ENCODE measurements at places on chromosomes 3 and 15. TPM values are rescaled to one million over a fixed set of nuclear protein-coding genes. Genes with fewer than 3 reads are reported as not detected.
A peak's percentile ranks its signal among the peaks of the same experiment; 100 is the strongest.

GRCh38 chr3:3102751-3103150 lies 7.4 kb downstream of the IL5RA start:
- DNase-seq = no peak

Gene CELSR3
- 8.6 TPM for total RNA-seq

- DNase-seq = no peak
Observed at GRCh38 chr15:95319242-95319641, 1011.3 kb upstream of the NR2F2 start.

DNA sequence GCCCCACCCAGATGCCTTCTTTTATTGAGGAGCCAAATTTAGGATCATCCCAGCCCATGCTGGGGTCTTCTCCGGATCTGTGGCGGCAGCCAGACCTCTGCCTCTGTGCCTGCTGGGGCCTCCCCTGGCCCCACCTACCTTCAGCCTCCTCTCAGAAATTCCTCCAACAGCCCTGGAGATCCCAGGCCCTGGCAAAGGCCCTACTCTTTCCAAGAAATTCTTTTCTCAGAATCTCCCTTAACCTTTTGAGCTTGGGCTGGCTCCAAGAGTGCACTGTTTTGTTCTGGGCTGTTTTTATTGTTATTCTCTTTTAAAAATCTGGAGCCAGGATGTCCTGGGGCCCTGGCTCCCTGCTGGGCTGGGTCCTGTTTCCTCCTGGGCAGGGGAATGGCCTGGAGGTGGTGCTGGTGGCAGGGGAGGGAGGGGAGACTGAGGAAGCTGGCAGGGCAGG lies 57.8 kb downstream of the GRIP2 start:
- no peak for DNase-seq

Gene FANCD2OS
- total RNA-seq = not detected

Gene SCAMP5
- 23.1 TPM for total RNA-seq

Gene KLF15
- 0.29 TPM for total RNA-seq

- DNase-seq = no peak
Observed at GRCh38 chr3:46923559-46924350, 46.2 kb downstream of the PTH1R start.

- peak; percentile 85 for DNase-seq
Observed at GRCh38 chr3:112448939-112449338, 50.3 kb downstream of the BTLA start.

- peak; percentile 78 for DNase-seq
Observed at GRCh38 chr15:22980189-22981050, at the start of gene CYFIP1. Gene CYFIP1, minus strand, starts transcription at chr15:22980368. Its CDS starts 33,083 bp downstream, at chr15:22947285.

Gene MORC1
- total RNA-seq = not detected

GRCh38 chr3:31250116-31250777 lies 282.5 kb upstream of the STT3B start:
- DNase-seq = peak; percentile 6

GRCh38 chr15:38041576-38041975 lies 107.1 kb downstream of the TMCO5A start:
- peak; percentile 62 for DNase-seq

Gene CNTN4
- total RNA-seq = not detected

Gene GP9
- total RNA-seq = not detected

Gene IL20RB
- total RNA-seq = 22.0 TPM

DNA sequence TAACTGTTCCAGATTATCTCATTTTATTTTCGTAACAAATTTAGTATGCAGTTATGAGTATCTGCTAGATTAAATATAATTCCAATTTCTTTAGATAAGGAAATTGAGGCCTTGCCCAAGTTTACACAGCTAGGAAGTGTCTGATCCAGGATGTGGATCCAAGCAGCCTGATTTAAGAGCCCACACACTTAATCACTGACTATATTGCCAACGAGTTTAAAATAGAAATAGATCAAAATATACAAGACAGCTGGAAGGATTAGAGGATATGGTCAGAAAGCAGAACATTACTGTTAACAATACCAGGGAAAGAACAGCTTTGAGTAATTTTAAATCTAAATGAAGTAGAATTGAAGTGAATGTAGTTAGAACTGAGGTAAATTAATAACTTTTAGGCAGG lies 215.2 kb downstream of the C3orf38 start:
- DNase-seq = no peak

- DNase-seq = peak; percentile 7
Observed at GRCh38 chr3:66762916-66763693, 235.0 kb upstream of the KBTBD8 start.

DNA sequence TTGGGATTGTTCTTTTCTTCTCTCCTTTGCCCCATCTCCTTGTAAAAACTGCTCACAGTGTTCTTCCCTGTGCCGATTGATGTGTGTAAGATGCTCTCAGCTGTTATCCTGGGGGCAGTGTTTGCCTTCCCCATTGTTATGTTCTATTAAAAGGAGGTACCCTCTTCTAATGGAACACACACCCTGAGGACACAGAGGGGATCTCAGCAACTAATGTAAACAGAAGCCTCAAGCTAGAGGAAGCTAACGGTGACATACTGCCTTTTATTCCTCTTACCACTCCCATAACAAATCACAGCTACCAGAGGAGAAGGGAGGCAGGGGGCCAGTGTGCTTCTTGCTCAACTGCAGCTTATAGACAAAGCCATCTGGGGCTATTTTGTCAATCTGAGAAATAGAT lies 2.2 kb downstream of the TAGLN3 start:
- no peak for DNase-seq

Gene FGF12
- total RNA-seq = 1.8 TPM

DNA sequence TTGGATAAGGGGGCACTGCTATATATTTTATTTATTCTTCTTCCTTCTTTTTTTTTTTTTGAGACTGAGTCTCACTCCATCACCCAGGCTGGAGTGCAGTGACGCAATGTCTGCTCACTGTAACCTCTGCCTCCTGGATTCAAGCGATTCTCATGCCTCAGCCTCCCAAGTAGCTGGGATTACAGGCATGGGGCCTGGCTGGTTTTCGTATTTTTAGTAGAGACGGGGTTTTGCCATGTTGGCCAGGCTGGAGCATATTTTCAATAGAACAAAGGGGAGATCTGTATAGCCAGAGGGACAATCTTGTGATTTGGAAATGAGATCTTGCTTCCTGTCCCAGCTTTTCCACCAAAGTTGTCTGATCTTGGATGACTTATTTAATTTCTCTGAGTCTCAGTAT lies 133.1 kb upstream of the ABHD17C start:
- no peak for DNase-seq

Gene C2CD4A
- total RNA-seq = not detected

Gene BOC
- 20.2 TPM for total RNA-seq

GRCh38 chr3:55147856-55148720 lies 220.2 kb upstream of the LRTM1 start:
- no peak for DNase-seq

Gene TMEM108
- total RNA-seq = 5.9 TPM

- DNase-seq = no peak
Observed at GRCh38 chr3:73683706-73684105, 59.0 kb upstream of the PDZRN3 start.

GRCh38 chr3:12986521-12986920 lies 86.7 kb downstream of the IQSEC1 start:
- no peak for DNase-seq

Gene PLSCR2
- not detected for total RNA-seq

Gene IQCH
- 1.9 TPM for total RNA-seq

DNA sequence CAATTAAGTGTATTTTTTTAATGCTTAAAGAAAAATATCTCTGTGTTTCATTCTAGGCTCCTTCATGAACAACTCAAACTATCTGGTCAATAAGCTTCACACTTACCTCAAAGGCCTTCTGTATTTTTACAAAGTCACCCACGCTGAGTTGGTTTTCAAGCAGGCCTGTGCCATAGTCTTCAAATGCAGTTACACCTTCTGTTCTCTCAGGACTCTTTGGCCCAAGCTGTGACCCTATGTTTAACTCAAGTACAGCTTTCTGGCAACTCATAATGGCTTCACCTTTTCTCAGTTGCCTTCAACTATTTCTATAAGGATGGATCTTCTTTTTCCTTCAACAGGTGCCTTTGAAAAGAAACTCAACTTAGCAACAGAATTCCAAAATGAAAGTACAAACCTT lies 587 bp downstream of the WDR49 start:
- DNase-seq = no peak

DNA sequence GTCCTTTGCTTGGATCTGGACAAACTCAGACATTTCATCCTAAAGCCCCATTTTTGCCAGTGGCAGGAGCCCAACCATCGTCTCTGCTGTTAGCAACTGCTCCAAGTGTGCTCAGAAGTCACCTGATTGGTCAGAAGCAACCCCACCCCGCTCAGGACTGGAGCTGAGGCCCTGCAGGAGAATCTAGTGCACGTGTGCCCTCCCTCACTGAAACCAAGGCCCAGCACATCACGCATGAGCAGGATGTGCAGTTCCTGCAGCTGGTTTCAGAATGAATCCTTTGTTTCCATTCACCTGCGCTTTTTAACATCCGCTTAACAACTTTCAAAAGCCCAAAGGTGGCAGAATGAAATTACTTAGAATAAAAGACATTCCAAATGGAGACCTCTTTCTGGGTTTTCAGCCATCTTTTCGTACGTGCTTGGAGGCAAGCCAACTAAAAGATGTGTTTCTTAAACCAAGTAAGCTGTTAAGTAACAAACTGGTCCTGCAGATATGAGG lies 81.2 kb downstream of the SRGAP3 start:
- no peak for DNase-seq

DNA sequence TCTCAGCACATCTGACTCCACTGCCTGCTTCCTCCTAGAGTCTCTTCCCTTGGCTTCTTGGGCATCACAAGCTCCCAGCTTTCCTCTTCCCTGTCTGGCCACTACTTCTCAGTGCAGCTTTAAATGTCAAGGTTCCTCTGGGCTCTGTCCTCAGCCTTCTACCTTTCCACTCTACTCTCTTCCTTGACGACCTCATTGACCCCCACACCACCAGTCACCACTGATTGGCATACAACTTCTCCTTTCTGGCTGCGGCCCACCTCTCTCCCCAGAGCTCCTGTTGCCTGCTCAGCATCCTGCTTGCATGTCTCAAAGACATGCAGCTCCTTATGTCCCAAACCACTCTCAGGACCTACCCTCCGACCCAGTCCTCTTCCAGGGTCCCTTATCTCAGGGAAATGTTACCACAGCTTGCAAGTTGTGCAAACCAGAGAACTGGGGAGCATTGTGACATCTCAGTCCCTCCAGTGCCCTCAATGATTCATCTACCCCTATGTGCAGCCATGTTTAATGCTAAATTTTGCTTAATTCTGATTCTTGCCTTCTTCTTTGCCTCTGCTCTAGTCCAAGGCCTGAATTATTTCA lies 49.9 kb downstream of the TRPM1 start:
- no peak for DNase-seq

DNA sequence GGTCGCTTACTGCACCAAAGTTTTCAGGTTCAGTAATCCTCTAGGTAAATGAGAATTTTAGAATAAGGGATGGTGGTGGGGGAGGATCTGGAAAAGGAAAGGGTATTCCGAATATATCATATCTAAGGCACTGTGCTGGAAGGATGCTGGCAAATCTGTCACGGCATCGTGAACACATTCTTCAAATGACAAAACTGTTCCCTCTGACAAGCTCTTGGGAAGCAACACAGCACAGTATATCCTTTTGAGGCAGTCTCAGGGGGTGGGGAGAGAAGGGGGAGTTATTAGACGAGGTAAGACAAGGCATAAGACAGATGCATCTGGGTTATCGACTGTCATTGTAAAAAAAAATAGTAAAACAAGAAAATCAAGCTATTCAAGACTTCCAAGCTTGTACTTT lies 289.6 kb upstream of the LRRN1 start:
- no peak for DNase-seq

- no peak for DNase-seq
Observed at GRCh38 chr3:194439881-194440550, 41.0 kb upstream of the GP5 start.

Gene CLSTN2
- total RNA-seq = 80.9 TPM

DNA sequence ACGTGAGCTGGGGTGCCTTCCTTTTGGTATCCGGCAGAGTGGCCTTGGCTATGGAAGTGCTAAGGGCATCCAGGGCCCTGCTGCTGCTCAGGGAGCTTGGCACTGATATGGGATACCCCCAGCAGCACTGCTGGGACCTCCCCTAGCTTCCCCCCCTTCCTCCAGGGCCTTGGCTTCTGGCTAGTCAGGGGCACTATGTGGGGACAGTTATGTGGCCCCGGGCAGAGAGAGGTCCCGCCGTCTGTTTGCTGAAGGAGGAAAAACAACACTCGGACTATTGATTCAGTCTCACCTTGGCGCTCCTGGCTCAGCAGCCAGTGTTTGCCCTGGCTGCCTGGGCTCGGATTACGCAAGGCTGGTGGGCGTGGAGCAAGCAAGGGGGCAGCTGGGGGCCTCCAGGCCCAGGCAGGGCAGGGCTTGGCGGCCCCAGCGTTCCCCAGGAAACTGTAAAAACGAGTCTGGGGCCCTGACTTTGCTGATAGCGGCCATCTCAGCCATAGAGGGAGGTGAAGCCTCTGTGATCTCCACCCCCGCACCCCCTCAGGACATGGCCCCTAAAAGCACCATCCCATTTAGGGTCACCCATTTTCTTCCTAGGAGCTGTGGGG lies 5.7 kb downstream of the FURIN start:
- DNase-seq = no peak

DNA sequence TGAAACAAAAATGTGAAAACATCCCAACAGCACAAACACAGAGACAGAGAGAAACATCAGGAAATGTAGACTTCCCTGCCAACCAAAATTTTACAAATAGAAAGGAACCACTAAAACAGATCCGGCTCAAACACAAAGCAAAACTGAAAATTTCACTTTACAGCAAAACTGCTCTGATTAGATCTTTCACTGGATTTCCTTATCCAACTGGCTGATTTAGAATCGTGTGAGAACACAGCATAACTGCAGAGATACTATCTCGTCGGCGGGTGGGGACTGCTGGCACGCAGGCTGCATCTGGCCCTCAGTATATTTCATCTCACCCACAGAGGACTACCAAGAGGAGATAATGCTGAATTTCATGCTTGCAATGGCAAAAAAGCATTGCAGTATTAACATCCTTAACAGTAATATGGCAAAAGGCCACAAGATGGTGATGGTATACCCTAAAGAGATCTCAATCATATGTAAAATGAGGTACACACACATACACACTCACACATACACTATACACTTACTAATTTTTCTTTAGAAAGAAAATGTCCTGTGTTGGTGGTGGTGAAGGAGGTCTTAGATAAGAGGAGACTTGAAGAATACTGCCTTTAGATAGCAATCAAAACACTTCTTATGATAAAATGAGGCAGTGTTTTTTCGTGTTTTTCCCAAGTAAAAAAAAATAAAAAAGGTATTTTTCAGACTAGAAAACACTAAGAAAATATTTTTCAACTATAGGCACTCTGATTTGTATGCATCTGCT lies 10.6 kb upstream of the LEO1 start:
- DNase-seq = peak; percentile 57

DNA sequence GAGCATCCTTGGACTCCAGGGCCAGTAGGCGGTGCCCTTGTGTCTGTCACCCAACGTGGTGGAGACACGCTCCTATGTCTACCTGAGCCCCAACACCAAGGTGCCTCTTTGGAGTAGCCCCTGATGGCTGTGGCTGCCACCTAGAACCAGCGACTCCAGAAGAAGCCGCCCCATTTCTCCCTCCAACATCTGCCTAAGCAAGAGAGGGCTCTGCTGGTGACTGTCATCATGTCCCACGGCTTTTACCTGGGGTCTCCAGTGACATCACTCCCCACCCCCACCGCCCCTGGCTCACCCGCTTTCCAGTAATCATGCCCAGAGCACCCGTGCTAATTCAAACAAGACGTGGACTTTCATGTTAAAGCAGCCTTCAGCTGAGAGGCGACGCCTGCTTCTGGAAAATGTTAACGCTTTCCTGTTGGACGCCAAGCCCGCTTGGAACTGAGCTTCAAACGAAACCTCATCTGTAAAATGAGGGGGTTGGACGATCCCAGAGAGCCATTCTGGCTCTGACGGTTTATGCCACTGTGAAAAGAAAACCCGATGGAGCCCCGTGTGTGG lies 57.0 kb downstream of the ISG20 start:
- no peak for DNase-seq

- DNase-seq = no peak
Observed at GRCh38 chr15:83094583-83094982, 12.9 kb upstream of the TM6SF1 start.

Gene TIMP4
- total RNA-seq = 2.9 TPM
